Cortex of kidney (tissue), 1 donor: ENCODE measurements at places on chromosomes 4 and X.

DNA sequence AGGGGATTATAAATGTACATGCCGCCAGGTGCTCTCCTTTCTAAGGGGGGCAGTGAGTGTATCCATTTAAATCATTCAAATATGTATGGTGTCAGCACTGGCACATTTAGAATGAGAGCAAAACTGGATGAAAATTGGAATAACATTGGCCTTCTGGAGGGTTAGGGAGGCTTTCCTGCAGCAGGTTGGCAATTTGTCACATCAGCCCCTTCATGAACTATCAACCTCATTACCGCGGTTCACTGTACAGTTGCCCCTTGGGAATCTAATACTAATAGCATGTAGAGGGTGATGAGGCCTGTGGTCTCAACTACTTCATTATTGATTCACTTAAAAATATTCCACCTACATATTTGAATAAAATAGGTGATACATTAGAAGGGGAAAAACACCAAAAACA is 117.9 kb downstream of the PDHA2 start:
- DNase-seq = no peak

GRCh38 chrX:132292793-132293192 is 73.5 kb upstream of the RAP2C start:
- no peak for DNase-seq

GRCh38 chr4:138055890-138056289 is 186.3 kb downstream of the SLC7A11 start:
- no peak for DNase-seq

GRCh38 chrX:9352694-9353411 is 112.0 kb upstream of the TBL1X start:
- no peak for DNase-seq

DNA sequence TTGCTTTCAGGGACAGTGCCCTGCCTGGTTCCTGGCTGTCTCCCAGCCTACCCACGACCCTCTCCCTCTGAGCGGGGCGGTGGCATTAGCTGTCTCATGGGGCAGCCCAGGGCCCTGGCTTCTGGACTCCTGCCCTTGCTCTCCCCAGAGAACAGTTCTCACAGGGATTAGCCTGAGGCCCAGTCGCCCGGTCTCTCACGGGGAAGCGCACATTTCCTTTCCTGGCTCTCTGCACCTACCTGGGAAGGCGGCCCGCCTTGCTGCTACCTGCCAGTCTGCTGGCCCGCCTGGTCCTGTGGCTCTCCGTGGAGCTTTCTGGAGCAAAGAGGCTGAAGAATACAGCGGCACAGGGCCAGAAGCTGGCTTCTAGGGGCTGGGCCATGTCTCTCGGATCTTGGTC is 128.4 kb downstream of the FHDC1 start:
- DNase-seq = no peak

GRCh38 chrX:6262959-6263358 is 34.3 kb upstream of the NLGN4X start:
- no peak for DNase-seq

DNA sequence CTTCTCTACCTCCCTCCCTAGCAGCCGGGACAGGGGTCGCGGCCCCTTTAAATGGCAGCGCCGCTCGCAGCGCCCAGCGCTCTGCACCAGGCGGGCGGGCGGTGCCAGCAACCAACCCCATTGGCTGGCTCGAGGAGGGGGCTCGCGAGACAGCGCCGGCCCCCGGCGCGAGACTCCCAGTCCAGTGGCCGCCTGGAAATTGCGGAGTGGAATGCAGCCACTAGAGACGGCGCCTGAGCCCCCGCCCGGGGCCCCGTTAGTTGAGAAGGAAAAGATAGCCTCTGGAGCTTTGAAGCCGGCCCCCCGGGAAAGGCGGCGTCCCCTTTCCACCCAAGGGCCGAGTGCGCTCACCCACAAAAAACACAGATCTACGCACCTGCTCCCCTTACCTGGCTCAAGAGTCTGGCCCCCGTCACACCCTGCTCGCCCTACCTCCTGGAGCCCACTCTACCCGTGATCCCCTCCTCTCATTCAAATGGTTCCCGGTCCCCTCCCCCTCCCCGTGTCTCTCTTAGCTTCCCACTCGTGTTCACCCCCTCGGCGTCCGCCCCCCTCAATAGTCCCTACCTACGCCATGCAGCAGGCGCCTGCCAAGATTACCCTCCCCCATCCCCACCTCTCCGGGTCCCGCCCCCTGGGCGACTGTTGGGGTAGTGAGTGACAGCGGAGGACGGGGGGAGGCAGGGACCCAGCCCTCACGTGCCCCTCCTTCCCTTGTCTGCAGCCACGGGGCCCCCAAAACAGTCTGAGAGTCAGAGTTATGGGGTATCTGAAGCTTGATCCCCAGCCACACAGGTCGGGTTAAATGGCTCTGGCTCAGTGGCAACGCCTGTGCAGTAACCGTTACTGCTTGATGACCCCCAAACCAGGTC is at the start of gene ZMYM3:
TSS of gene ZMYM3 (minus strand) at position 49 of the 872 bp plus-strand sequence. CDS start 885 bp downstream, outside the sequence.
- peak; percentile 9 for DNase-seq

- no peak for DNase-seq
These were observed 4.6 kb downstream of the PALLD start for GRCh38 chr4:168501407-168501806.

GRCh38 chr4:132669786-132670185 is 479.3 kb upstream of the PCDH10 start:
- no peak for DNase-seq
